Activated CD4-positive, alpha-beta T cell treated with anti-CD3 and anti-CD28 coated beads for 36 hours (primary cell): ENCODE measurements at places on chromosomes 6 and 20. TPM values are rescaled to one million over a fixed set of nuclear protein-coding genes. Genes with fewer than 3 reads are reported as not detected.

ZSCAN16 gene
- total RNA-seq: 2.1 TPM

IYD gene
- total RNA-seq: not detected

C6orf58 gene
- not detected for total RNA-seq

TSBP1 gene
- total RNA-seq: not detected

POU5F1 gene
- total RNA-seq: not detected

ATP6V1G2 gene
- 1.9 TPM for total RNA-seq

CFB gene
- 0.69 TPM for total RNA-seq

SEMG1 gene
- total RNA-seq: not detected

OR2J3 gene
- not detected for total RNA-seq

FOXS1 gene
- total RNA-seq: not detected

TFAP2A gene
- 0.23 TPM for total RNA-seq

GGTLC1 gene
- total RNA-seq: not detected

HLA-DMB gene
- total RNA-seq: 1.9 TPM

MYCT1 gene
- total RNA-seq: not detected

PACRG gene
- not detected for total RNA-seq

PROKR2 gene
- total RNA-seq: not detected

COL21A1 gene
- total RNA-seq: not detected

IP6K3 gene
- total RNA-seq: not detected

MUC21 gene
- not detected for total RNA-seq

RGS17 gene
- not detected for total RNA-seq

KHDRBS2 gene
- total RNA-seq: not detected

LY6G6C gene
- not detected for total RNA-seq

SMLR1 gene
- not detected for total RNA-seq

E2F1 gene
- 45.9 TPM for total RNA-seq

BANF2 gene
- not detected for total RNA-seq

FRS3 gene
- total RNA-seq: 4.8 TPM

EPHA7 gene
- not detected for total RNA-seq

SLC4A11 gene
- 0.66 TPM for total RNA-seq

FOXC1 gene
- total RNA-seq: 0.05 TPM

CDH22 gene
- not detected for total RNA-seq

ESR1 gene
- total RNA-seq: 0.48 TPM

HRH3 gene
- not detected for total RNA-seq

BPIFB4 gene
- total RNA-seq: not detected

MAP7 gene
- total RNA-seq: 3.1 TPM

BCAS1 gene
- total RNA-seq: 0.09 TPM
